ENCODE measurements at places on chromosomes 4 and X. TPM values are rescaled to one million over a fixed set of nuclear protein-coding genes. Genes with fewer than 3 reads are reported as not detected.

ANXA5 gene
- total RNA-seq = 224 TPM

PABPC1L2A gene
- not detected for total RNA-seq

MID1IP1 gene
- 62.0 TPM for total RNA-seq

KLHL13 gene
- total RNA-seq = 0.27 TPM

TMEM271 gene
- not detected for total RNA-seq

UGT2B28 gene
- not detected for total RNA-seq

CDX4 gene
- not detected for total RNA-seq

EGF gene
- total RNA-seq = not detected

TRPC3 gene
- 0.85 TPM for total RNA-seq

TMPRSS11B gene
- total RNA-seq = not detected

TMEM35A gene
- total RNA-seq = not detected

RTL3 gene
- not detected for total RNA-seq

DNA sequence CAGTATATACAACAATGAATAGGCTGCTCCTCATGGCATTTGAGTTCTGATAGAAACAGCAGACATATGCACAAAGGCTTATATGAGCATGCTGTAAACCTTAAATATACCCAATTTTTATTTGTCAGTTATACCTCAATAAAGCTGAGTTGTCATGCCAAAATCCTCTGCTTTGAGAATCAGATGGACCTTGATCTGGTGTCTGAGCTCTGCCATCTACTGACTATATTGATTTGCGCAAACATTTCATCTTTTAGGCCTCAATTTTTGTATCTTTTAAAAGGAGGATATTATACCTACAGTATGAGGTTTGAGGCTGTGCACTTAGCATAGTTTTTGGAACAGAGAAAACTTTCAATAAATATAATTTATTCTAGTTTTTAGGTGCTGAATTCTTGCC, 85.2 kb downstream of the PRRG1 start:
- no peak for DNase-seq

DNA sequence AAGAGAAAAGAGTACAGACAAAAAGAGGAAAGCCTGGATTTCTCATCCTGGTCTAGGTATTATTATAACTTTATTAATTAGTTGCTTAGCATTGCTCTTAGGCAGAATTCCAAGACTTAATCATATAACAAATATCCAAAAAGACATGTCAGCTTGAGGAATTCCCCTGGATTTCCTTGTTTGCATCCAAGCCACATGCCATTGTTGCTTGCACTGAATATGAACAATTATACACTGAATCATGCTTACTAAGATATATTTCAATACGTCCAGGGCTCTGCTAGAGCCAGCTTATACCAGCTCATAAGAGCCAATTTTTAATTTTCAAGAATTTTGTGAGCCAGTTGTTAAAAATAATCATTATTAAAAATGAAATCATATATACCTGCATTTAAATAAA, 5.5 kb upstream of the TLR10 start:
- no peak for DNase-seq

DNA sequence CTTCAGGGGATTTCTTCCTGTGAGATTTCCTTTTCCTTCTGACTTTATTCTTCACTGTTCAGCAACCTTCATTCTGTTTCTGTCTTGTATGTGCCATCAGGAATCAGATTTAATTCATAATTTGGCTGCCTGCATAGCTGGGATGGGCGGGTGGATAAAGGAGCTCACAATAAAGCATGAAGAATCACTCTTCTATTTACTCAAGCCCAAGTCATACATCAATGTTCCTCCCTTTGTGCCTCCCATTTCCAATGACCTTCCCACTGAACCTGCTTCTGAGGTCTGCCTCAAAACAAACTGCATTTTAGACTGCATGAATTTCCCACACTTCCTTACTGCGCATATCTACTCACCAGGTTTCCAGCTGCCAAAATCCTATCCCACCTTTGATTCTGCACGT, 14.0 kb downstream of the PDGFC start:
- DNase-seq = no peak

GRCh38 chrX:13115146-13115855, 70.9 kb upstream of the FAM9C start:
- no peak for DNase-seq

DNA sequence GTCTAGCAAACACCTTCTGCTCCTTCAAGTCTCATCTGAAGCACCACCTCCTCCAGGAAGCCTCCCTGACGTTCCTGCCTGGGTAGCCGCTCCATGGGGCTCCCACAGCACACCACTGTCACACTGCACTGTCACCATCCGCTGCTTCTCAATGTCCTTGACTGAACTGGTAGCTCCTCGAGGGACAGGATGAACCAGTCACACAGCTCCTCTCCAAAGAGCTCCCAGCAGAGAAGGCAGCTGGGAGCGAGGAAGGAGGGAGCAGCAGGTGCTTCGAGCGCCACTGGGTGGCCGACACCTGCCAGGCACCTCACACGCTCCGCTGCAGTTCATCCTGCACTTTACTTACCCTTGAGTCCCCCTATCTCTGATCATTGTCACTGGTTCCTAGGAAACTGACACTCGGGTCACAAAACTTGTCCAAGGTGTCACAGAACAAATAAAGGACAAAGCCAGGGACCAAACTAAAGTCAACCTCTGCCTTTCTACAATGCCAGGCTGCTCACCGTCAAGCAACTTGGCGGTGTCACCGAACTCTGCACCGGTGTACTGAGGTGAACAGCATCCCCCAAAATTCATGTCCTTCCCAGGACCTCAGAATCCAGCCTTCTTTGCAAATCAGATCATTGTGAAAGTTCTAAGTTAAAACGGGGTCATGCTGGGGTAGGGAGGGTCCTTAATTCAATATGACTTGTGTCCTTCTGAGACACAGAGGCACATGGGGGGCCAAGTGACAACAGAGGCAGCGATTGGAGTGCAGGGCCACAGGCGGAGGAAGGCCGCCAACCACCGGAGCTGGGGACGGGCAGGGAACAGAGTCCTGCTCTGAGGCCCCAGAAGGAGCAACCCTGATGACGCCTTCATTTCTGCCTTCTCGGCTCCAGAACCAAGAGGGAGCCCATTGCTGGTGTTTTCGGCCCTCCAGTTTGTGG, 5.5 kb upstream of the S100P start:
- DNase-seq = no peak

DNA sequence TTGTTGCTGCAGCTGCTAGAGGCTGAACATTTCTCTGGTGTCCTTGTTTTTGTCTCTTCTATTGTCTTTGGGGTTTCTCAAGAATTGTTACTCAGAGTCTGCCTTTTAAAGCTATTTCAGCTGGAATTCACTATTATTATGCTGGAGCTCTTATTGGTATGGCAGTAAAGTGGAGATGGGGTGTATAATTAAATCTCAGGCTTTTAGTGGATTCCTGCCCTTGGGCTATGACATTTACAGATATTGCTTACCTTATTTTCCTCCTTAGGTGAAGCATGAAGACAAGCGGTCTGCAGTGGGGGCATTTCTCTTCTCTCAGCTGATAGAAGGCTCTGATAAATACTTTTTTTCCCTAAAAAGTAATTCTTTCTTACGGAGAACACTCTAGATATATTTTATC, 1656.6 kb upstream of the IGFBP7 start:
- DNase-seq = no peak

DNA sequence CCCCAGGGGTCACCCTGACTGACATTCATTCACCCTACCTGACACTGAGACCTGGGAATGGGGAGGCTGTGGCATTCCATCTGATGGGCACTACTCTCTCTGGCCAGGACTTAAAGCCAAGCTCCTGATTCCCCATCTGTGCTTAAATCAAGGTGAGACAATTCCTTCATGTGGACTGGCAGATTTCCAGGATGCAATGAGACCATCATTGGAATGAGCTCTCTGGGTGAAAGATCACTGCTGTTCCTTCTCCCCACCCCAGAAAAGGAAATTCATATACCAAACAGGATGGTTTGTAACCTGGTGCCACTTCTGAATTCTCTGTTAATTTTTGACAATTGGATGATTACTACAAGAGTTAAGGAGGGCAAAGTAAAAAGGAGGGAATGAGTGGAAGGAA, 354.8 kb downstream of the MID1IP1 start:
- no peak for DNase-seq

DNA sequence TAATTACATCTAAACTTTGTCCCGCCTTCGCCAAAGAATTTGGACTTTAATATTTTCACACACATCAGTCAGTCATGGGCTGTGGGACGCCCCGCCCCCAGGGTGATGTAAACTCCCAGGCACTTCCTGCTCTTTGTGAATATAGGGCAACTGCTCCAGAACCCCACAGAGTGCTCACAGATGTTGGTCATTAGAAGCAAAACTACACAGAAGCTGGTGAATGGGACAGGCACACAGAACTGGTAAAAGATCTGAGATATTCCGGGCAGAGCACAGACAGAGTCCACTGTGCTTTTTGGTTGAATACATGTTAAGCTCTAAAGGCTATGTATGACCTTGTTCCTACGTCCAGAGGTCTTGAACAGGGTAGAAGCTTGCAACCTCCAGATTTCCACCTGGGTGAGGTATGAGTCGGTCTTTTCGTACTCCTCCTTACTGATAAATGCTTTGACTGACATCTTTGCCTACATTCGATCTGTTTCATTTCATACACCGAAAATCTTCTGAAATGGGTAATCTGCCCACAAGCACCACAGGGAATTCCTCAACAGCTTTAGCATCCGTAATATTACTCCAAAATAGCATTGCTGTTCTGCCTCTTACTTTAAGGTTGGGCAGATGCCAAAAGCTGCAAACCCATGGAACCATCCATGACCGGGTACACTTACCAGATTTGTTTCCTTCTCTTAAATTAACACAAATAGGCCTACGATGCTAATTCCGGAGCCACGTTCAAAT, 144.6 kb downstream of the AMELX start:
- DNase-seq = no peak

GRCh38 chr4:16075061-16075460, 8.8 kb downstream of the PROM1 start:
- DNase-seq = no peak

DNA sequence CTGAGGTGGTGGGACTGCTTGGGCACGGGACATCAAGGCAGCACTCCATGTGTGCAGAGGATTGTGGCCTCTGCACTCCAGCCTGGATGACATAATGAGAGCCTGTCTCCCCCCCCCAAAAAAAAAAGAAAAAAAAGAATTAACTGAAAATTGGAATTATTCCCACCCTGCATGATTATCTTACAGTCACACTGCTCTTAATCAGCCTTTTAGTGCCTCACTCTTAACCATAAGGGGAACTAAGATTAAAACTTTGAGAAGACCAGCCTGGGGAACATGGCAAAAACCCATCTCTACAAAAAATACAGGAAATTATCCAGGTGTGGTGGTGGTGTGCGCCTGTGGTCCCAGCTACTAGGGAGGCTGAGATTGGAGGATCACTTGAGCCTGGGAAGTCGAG, 94.6 kb downstream of the UBE2K start:
- DNase-seq = no peak

DNA sequence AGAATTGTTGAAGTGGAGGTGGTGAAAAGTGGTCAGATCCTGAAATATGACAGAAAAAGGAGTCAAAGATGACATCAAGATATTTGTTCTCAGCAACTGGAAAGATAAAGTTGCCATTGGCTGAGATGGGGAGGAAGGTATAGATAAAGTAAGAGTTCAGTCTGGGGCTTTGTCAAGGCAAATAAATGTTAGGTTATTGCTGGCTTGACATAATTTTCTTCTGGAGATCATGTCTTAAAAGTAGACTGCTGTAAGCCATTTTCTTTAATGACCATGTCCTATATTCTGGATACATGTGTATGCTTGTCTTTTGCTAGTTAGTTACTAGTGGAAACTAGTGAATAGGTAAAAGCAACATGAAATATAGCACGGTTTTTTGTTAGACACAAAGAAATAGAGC, 5.6 kb downstream of the USP53 start:
- no peak for DNase-seq

DNA sequence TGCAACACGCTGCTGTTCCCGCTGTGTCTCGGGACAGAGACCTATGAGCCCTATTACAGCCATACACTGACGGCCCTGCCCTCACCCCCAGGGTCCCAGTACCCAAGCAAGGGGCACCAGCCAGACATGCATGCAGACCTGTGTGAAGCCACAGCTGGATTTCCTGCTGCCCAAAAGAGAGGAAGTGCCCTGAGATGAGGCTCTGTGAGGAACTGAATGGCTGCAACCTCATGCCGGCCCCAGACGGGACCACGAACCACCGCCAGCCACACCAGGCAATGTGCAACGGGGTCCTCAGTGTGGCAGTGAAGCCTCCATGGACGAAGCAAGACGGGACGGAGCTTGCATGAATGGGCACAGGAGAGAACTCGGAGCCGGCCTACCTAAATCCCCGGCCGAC, 21.1 kb downstream of the CTBP1 start:
- no peak for DNase-seq

DNA sequence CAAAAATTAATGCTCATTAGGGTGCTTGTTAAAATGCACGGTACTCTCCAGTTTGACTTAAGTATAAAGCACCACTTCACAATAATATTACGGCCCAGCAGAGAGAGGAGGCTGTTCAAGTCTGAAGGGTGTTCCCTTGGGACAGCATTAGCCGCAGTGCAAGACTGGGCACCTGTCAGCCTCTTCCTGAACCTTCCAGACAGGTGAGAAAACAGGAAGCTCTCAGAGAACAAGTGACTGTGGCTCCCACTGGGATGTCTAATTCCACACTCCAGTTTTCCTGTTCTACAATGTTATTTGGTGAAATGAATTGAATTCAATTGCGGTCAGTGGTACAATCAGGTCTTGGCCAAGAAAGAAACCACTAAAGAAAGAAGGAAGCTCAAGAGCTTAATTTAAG, 414.4 kb downstream of the SMARCA1 start:
- DNase-seq = no peak

GRCh38 chr4:89598602-89599001, 238.4 kb downstream of the SNCA start:
- no peak for DNase-seq

DNA sequence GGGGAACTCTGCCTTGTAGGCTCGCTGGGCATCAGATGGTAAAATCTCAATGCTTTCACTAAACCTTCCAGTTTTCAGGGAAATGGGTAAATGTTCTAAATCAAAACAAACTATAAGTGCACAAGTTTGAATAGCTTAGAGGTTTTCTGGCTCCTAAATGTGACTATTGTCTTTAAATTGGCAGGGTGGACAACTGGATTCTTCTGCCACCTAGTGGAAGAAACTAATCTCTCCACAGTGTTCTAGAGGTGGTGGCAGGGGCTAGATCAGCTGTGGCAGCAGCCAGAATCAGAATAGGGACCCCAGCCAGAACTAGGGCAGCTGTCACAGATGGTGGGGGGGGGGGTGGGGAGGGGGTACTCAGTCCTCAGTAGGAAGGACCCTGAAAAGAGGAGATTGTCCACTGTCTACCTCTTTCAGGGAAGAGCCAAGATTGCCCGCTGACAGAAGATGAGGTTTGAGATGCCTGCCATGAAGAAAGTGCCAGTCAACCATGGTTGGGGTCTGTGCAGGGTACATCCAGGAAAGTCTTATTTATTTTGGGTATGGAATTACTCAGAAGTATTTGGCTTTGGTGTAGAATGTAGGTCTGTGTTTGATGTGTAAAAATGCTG, 201.4 kb downstream of the CCNG2 start:
- DNase-seq = peak; percentile 22

DNA sequence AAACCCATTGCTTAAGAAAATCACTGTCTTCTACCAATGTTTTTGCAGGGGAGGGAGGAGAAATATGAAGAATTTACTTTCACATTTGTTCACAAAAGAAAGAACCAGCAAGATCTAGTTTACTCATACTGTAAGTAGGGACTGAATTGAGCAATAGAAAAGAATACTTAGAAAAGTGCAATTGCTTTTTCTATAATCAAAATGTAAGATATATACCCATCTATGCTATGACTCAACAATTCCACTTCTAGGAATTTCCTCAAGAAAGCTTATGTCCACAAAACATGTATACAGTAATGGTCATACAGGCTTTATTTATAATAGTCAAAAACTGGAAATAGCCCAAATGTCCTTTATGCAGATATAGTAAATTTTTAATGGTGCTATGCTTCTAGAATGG, 196.4 kb downstream of the LRBA start:
- DNase-seq = no peak

- DNase-seq = no peak
These were observed 466.6 kb downstream of the INPP4B start for GRCh38 chr4:142379277-142380051.

All from activated CD4-positive, alpha-beta T cell treated with anti-CD3 and anti-CD28 coated beads, Interleukin-2, amount 10 ng/mL, durations not matched to agents 7 days and 5 days (primary cell).